HepG2 (cell line): ENCODE measurements at places on chromosomes 5 and 9. TPM values are rescaled to one million over a fixed set of nuclear protein-coding genes. Genes with fewer than 3 reads are reported as not detected.

CSF2 gene
- not detected in 2 replicates for polyA plus RNA-seq

- DNase-seq = peak; percentile 88
Observed at GRCh38 chr9:37903647-37904444, at the start of gene SLC25A51. Gene SLC25A51 (minus strand): TSS chr9:37904127. CDS start chr9:37888550, 15,577 bp downstream.

- no peak for DNase-seq
Observed at GRCh38 chr5:97225222-97225621, 42.2 kb upstream of the RIOK2 start.

- no peak for DNase-seq
Observed at GRCh38 chr9:76667521-76667957, 96.7 kb upstream of the PCA3 start.

CCDC192 gene
- not detected in 2 replicates for polyA plus RNA-seq

DNA sequence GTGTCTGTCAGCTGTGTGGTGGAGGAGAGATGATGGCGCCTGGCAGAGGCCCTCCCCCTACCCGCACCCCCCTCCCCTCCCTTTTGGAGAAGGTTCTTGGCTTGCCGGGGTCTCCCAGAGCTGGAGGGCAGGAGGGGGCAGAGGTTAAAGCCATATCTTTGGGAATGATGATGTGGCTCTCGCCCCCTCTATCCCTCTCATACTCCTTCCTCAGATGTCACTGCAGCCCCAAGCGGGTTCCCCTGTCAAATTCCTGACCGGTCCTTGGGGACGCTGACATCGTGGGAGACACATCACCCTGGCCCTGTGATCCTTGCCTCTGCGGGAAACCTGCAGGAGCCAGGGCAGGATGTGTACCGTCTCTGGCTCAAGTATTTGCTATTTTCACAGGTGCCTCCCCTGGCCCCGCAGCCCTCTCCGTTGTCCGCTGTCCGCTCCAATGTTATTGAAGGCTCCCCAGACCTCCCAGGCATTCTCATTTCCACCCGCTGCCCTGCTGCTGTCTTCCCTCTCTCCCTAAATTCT, 109.5 kb downstream of the FOXD1 start:
- DNase-seq = no peak

PCA3 gene
- polyA plus RNA-seq = not detected in 2 replicates

TLE4 gene
- 2.3 and 2.9 TPM in 2 replicates for polyA plus RNA-seq

- no peak for DNase-seq
Observed at GRCh38 chr5:156584871-156585270, 257.9 kb downstream of the SGCD start.

- DNase-seq = no peak
Observed at GRCh38 chr9:12934545-12935272, 159.9 kb downstream of the LURAP1L start.

- DNase-seq = no peak
Observed at GRCh38 chr9:97555164-97555563, 53.7 kb downstream of the TMOD1 start.
